ENCODE measurements at places on chromosomes 1 and 21. TPM values are rescaled to one million over a fixed set of nuclear protein-coding genes. Genes with fewer than 3 reads are reported as not detected.

DNA sequence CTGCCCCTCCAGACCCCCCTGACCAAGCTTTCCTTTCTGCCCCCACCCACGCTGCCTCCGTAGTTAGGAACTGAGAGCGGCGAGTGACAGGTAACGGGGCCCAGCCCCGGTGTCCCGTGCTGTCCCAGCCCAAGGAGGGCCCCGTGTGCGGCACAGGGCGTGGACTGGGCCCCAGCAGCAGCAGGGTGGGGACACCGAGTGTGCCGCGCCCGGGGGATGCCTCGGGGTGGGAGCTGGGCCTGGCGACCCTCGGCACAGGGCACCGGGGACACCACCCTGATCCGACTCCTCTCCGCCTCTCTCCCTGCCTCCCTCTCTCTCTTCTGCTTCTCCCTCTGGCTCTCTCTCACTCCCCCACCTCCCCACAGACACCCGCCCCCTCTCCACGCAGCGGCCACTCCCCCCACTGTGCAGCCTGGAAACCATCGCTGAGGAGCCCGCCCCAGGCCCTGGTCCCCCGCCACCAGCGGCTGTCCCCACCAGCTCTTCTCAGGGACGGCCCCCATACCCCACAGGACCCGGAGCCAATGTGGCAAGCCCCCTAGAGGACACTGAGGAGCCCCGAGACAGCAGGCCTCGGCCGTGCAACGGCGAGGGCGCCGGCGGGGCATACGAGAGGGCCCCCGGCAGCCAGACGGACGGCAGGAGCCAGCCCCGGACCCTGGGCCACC lies 22.7 kb downstream of the PANK4 start:
- peaks cover 10% of the 10 kb centered on the region for H3K36me3 ChIP-seq
- H3K27ac ChIP-seq: no peak overlapping the region
- peaks cover 28% of the 10 kb centered on the region for H3K4me1 ChIP-seq

GRCh38 chr1:22710701-22711049 lies at the start of gene EPHB2:
EPHB2 (plus strand) TSS chr1:22710839; CDS start chr1:22710983, 144 bp downstream.
- H3K4me3 ChIP-seq: peak within 1 kb of the TSS; percentile 66
- H3K27me3 ChIP-seq: peaks cover 60% of the 10 kb centered on the region
- H3K4me1 ChIP-seq: peaks cover 15% of the 10 kb centered on the region

- no peak overlapping the region for H3K4me3 ChIP-seq
- no peaks in the 10 kb centered on the region for H3K27me3 ChIP-seq
- DNase-seq: no peak
- H3K36me3 ChIP-seq: no peaks in the 10 kb centered on the region
- peaks cover 45% of the 10 kb centered on the region for H3K4me1 ChIP-seq
Observed at GRCh38 chr1:208118306-208118705, 125.9 kb downstream of the PLXNA2 start.

DNA sequence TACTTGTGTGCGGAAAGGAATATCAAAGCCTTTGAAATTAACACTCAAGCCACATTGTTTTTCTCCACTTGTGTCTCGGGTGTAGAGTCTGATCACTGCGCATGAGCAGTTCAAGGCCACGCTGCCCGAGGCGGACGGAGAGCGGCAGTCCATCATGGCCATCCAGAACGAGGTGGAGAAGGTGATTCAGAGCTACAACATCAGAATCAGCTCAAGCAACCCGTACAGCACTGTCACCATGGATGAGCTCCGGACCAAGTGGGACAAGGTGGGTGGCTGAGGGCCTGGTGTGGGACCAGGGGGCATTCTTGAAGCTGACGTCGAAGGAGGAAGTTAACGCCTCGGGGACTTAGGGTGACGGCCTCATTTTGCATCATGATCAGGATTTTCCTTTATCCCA lies 43.7 kb upstream of the MTR start:
- H3K27me3 ChIP-seq: no peaks in the 10 kb centered on the region
- no peak for DNase-seq
- no peak overlapping the region for H3K4me3 ChIP-seq
- H3K36me3 ChIP-seq: peaks cover 59% of the 10 kb centered on the region

SPATA17 gene
- total RNA-seq: 1.2 TPM

MEX3A gene
- 0.16 TPM for total RNA-seq

GRCh38 chr1:164611754-164612642 lies 53.0 kb downstream of the PBX1 start:
- H3K4me3 ChIP-seq: no peak overlapping the region
- H3K4me1 ChIP-seq: peaks cover 94% of the 10 kb centered on the region
- H3K36me3 ChIP-seq: no peaks in the 10 kb centered on the region

RAVER2 gene
- 23.8 TPM for total RNA-seq

DNA sequence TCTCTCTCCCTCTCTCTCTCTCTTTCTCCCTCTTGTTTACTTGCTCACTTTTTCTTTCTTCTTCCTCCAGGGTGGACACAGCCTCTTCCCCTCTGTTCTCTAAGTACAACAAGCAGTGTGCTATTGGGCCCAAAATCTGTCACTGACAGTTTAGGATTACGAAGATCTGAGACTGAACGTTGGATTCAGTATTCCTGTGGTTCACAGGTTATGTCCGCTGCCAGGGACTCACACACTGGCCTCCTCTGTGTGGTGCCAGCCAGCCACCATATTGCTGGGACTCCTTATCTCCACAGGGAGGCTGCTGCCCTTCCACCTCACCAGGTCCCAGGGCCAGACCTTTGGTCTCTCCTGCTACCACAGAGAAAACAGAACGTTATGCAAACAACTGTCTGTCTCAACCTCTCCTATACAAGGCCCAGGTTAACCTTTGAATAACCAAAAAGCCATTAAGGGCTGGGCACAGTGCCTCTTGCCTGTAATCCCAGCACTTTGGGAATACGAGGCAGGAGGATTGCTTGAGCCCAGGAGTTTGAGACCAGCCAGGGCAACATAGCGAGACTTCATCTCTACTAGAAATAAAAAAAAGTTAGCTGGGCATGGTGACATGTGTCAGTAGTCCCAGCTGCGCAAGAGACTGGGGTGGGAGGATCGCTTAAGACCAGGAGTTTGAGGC lies 171.9 kb upstream of the RAB4A start:
- no peak overlapping the region for H3K4me3 ChIP-seq
- H3K27ac ChIP-seq: no peak overlapping the region
- no peak for DNase-seq

DNA sequence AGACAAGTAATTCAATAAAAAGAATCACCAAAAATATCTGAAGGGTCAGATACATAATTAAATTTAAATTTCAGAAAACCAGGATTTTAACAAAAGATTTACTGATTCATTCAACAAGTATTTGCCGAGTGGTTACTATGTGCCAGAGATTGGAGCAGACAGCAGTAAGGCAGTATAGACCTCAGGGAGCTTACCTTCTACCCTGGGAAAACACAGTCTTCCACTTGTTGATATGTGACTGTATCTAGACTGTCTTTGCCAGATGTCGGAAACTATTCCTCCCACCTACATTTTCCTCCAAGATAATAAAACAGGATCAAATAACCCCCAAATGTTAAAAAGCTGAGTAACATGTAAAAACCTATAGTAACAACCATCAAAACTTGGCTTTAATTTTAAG lies 6.2 kb downstream of the HNRNPR start:
- H3K4me3 ChIP-seq: no peak overlapping the region
- peaks cover 58% of the 10 kb centered on the region for H3K4me1 ChIP-seq
- peaks cover 47% of the 10 kb centered on the region for H3K36me3 ChIP-seq
- no peaks in the 10 kb centered on the region for H3K27me3 ChIP-seq
- DNase-seq: no peak

GJC2 gene
- 1.0 TPM for total RNA-seq

Measured in left ventricle myocardium inferior (tissue), 1 donor.